ENCODE measurements at places on chromosomes 1 and 21. TPM values are rescaled to one million over a fixed set of nuclear protein-coding genes. Genes with fewer than 3 reads are reported as not detected.

DNA sequence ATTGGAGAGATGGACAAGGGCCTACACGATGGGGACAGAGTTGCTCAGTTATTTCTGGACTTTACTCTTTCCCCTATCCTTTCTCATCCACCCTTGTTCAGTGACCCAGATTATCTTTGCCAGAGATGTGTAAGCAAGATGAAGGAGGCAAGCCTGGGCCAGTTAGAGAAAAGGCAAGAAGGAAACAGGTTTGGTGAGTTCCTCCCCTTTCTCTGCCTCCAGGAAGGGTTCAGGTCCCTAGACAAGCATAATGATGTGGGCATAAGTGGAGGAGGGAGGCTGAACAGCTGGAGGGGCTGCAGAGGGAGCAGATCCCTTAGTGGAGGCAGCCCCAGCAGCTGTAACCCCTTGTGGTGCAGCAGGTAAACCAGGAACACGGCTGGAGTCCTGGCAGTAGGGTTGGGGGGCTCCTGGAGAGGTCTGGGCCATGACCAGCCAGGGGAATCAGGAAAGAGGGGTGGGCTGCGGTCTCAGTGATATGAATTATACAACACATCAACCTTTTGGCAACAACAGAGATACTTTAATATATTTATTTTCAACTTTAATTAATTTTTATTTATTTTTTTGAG, 9.2 kb upstream of the CDC42 start:
- DNase-seq = peak; percentile 83

The PFKFB2 gene
- total RNA-seq = 7.2 TPM

The ZMYND12 gene
- not detected for total RNA-seq

The CFHR2 gene
- 4.3 TPM for total RNA-seq
